Activated naive CD4-positive, alpha-beta T cell treated with anti-CD3 and anti-CD28 coated beads, Interleukin-2, amount 50 U/mL, for 72 hours (primary cell): ENCODE measurements at places on chromosomes 2 and 18. TPM values are rescaled to one million over a fixed set of nuclear protein-coding genes. Genes with fewer than 3 reads are reported as not detected.

GRCh38 chr2:198945496-198945895 lies 512.2 kb downstream of the SATB2 start:
- DNase-seq, result no peak

- DNase-seq, result no peak
These were observed 201.6 kb downstream of the SETBP1 start for GRCh38 chr18:44882163-44882868.

DNA sequence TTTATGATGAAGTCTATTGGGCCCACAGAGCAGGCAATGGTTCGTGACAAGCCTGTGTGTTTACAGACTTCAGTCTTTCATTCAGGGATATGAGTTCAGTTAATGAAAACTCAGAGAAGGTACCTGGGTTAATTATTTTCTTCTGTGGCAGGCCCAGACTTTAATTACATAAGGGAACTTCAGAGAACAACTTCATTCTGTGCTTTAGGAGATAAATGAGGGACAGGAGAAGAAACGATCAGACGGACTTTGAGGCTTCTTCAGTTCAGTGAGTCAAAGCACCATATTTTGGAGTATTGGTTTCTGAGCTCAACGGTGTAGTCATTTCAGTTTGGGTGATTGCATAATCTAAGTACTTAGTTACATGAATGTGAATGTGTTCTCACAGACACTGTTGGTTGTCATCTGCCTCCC lies 203.0 kb upstream of the KCNJ3 start:
- no peak for DNase-seq

GRCh38 chr2:45173513-45173912 lies 164.3 kb upstream of the SIX2 start:
- no peak for DNase-seq

Gene GPR45
- total RNA-seq, result not detected
